NCI-H226 (cell line): ENCODE measurements at places on chromosomes 2 and 18.

DNA sequence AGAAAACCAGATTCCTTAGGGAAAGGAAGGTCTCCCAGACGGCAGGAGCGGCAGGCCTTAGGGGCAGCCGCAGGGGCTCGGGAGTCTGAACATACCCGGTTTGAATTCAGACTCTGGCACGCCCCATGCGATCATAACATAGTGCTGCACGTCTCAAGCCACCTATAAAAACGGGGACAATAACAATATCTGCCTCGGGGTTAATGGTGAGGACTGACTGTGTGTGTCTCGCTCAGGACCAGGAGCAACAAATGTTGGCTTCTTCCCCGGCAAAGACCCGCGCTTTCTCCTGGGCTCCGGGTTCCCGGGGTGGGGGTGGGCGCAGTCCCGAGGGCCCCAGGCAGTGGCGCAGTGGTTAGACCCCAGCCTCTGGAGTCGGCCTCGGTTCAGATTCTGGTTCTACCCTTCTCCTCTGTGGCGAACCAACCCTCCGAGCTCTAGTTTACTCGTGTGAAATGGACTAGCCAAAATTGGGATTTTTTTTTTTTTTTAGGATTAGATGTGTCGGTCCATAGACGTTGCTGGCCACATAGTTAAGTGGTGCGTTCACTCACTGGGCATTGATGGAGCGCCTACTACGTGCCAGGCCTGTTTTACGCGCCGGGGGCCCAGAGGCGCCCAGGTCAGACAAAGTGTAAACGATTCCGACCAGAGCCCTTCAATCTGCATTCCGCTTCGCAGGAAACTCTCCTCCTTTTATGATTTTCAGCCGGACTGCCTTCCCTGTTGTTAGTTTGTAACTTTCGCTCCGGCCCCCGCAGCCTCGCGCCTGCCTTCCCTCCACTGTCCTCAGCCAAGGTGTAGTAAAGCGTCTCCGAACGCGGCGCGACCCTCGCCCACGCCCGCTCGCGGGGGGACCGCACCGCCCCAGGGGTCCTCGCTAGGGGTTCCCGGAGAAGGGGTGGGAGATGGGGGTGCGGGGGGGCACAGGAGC lies 820 bp upstream of the SH3BP4 start:
- DNase-seq: no peak

DNA sequence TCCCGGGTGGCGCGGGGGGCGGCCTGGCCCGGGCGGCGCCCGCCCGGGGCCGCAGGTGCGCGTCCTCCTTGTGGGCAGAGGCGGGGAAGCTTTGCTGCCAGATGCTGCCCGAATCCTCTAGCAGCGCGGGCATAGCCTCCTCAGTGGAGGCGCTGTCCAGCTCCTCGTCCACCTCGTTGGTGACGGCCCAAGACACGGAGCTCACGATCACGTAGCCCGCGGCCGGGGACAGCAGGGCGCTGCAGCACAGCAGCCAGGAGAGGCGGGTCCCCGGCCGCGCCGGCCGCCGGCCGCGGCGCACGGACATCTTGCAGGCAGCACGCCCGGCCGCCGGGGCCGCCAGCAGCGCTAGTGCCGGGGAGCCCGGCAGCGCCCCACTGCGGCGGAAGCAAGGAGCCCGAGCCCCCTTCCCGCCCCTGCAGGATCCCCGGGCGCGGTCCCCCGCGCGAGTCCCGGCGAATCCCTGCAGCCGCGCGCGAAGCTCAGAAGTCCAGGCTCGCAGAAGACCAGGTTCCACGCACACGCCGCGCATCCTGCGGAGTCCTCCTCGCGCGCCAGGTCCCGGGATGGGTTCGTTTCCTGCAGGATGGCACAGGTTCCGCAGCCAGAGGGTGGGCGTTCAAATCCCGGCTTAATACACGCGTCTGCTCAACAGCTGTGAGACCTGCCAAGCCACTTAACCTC lies at the start of gene CREG2:
TSS of gene CREG2 (minus strand) at position 353 of the 684 bp plus-strand sequence. CDS start at position 307, 46 bp downstream.
- DNase-seq: peak; percentile 42

DNA sequence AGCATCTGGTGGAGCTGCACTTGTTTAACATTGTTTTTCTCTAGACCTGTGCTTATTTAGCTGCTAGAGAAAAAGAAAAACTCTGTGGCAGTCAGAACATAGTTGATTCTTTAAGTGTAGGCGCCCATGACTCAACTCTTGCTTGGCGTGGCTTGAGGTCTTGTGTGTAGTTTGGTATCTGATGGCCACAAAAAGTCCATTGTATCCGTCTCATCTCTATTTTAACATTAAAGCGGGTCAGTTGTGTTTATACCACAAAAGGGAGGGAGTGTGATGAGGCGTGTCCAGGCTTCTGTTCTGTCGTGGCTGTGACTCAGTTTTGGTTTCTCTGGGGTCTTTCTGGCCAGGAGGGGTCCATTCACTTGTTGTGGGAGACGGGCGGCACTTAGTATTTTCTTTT lies 24.2 kb upstream of the UGT1A8 start:
- no peak for DNase-seq

GRCh38 chr18:44590956-44591670 lies 89.6 kb upstream of the SETBP1 start:
- DNase-seq: no peak

DNA sequence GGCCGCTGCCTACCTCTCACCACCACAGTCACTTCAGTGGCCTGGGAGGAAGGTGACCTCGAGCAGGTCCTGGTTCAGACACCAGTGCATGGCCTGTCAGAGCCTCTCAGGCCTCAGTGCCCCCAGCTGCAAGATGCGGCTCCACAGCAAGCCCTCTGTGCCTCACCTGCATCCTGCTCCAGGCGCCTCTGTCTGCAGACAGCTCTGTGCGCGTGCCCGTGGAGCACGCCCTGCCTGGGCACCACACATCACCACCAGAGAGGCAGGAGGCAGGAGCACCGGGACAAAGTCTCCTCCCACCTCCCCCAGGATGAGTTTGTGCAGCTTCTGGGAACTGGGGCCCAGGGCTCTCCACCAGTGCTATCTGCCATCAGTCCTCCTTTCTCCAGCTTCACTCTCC lies 98.7 kb downstream of the TFCP2L1 start:
- DNase-seq: no peak

DNA sequence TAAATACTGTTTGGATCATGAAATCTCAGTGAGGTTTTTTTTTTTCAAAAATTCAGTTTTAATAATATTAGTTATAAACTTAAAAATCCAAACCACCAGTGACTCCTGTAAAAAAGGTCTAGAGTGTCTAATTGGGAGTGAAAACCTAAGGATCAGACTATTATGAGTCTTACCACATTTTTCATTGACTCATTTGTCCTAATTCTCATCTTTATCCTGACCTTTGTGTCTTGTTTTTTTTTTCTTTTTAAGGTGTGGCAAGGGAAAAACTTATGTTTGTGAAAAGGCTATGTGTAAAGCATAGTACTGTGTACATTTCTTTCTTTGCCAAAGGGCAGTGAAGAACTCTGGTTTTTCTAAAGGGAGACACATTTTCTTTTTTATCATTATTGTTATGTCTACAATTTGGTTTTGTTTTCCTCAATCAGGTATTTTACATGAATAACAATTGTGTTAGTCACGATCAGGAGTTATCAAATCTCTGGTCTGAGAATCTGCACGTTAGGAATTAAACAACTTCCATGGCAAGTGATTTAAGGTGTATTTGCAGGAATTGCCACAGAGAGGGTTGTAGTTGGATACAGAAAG lies 52.6 kb downstream of the RHBDD1 start:
- no peak for DNase-seq

GRCh38 chr2:9769171-9770005 lies 73.9 kb upstream of the TAF1B start:
- DNase-seq: no peak

DNA sequence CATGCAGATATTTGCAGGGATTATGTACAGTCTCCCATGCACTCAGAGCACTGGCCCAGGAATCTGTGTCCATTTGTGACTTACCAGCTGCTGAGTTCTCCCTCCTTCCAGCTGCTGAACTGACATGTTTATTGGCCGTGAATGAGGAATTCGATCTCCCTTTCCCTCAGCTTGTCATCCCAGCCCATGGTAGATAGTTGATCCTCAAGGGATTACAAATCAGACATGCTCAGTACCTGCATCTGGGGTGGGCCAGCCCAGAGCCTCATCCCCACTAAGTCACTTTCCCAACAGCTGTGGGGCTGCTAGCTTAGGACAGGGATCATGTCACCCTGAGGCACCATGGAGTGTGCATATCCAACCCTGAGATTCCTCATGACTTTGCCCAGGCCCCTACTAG lies 1284.9 kb upstream of the LRRTM1 start:
- DNase-seq: no peak

GRCh38 chr2:218885981-218886947 lies 5.6 kb downstream of the WNT10A start:
- DNase-seq: no peak

DNA sequence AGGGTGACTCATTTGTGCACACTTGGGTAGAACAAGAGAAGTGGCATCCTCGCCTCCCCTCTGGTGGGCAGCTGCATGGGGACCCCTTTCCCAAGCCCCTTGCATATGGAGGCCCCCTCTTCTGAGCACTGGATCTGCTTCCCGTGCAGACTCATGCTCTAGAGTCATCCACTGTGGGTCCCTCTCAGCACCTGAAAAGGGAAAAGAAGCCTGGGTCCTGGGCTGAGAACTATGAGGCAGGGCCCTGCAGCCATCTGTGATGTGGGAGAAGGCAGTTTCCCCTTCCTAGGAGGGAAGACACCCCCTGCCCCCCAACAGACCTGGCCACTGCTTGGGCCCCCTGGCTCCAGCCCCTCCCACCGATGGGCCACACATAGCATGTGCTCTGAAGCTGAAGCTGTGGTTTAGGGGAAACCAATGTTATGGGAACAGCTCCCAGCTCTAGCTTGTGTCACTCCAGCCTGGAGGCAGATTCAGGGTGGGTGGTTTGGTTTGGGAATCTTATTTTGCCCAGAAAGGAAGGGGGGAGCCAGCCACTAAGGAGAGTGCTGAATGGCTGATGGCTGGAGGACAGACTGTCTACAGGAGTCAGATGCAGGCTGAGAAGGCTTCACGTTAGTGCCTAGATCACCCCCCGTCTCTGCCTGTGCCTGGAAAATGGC lies 172.8 kb downstream of the GLI2 start:
- DNase-seq: no peak

DNA sequence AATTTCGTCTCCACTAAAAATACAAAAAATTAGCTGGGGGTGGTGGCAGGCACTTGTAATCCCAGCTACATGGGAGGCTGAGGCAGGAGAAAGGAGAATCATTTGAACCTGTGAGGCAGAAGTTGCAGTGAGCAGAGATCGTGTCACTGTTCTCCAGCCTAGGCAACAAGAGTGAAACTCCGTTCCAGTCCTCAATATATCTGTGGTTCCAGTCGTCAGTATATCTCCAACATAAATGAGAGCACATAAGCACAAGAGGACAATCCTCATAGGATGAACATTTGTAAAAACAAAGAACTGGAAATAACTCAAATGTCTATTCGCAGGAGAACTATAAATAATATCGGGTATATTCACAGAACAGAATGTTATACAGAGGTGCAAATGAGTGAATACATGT lies 13.1 kb upstream of the PLEK start:
- no peak for DNase-seq

DNA sequence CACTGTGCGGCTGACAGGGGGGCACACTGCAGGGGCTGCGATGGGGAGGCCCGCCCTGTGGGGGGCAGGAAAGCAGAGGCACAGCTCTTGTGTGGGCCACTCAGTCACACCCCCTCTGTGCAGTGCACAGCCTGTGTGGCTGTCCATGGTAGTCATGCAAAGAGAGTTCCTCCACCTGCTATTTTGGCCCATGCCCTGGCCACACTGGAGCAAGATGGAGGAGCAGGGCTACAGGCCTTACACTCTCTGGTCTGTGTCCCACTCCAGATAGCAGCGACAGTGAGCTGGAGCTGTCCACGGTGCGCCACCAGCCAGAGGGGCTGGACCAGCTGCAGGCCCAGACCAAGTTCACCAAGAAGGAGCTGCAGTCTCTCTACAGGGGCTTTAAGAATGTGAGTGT lies 28.5 kb upstream of the FAHD2A start:
- DNase-seq: no peak

GRCh38 chr2:9844576-9844975 lies 1.3 kb downstream of the TAF1B start:
- no peak for DNase-seq

DNA sequence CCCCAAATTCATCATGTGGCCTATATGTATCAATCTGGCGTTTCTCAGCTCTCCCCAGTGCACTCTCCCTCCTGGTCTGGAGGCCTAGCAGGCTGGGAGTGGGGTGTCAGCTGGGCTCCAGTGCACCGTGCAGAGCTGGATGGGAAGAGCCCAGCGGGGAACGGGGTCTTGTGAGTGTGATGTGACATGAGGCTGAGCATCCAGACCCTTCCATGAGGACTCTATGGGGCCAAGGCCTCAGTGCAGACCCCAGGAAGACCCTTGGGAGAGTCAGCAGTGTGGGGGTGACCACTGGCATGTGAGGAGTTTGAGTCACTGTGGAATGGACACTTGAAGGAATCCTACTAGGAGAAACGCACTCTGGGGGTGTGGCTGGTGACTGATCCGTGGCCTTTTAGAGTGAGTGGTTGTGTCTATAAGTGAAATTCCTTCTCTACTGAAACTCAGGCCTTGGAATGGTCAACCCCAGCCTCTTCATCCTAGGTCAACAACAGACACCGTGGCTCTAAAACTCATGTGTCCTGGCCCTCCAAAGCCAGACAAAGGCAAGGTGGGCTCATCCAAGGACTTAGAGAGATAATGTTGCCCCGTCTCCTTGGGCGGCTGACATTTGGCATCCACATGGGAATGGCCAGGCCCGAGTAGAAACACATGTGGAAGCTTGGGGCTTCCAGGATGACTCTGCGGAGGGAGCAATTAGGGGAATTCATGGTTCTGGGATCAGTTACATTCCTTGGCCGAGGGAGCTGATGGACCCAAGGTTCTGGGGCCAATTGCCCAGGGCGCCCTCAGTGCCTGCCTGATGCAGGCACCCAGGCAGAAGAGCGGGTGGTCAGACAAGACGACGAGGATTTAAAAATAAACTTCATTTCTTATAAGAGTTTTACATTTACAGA lies 156.0 kb upstream of the TWIST2 start:
- no peak for DNase-seq

GRCh38 chr18:13393338-13393737 lies 174.8 kb downstream of the LDLRAD4 start:
- no peak for DNase-seq

GRCh38 chr2:206259376-206260187 lies 14.9 kb upstream of the ZDBF2 start:
- DNase-seq: no peak

GRCh38 chr2:45505138-45505537 lies 105.9 kb downstream of the SRBD1 start:
- no peak for DNase-seq

GRCh38 chr2:234993541-234993981 lies 41.7 kb downstream of the SH3BP4 start:
- DNase-seq: no peak

DNA sequence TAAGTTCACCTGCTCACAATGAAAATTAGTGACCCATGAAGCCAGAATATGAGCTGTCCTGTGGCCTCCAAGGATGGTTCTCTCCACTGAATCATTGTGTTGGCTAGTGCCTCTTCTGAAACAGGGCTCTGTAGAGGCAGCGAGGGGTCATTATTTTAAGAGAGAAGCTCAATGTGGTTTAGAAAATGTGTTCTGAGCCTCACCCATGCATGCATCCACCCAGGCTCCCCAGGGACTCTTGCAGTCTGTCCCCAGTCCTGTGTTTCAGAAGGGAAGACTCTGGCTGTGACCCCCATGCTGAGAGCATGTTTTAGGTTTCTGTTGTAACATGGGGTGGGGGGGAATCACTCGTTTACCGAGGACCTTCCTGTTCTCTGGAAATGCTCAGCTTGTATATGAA lies 135.2 kb downstream of the RNF144A start:
- no peak for DNase-seq

GRCh38 chr2:29074411-29074810 lies at the start of gene PCARE:
TSS of gene PCARE (minus strand) at chr2:29074523. CDS start at chr2:29074261, 262 bp downstream.
- no peak for DNase-seq
